NCI-H187 treated with DMSO at 0.1 percent for 48 hours (cell line): ENCODE measurements at places on chromosomes 3 and 15.

GRCh38 chr3:150544041-150544440, 2.3 kb downstream of the SERP1 start:
- no peak for DNase-seq

GRCh38 chr3:71672340-71672739, 52.9 kb downstream of the EIF4E3 start:
- DNase-seq = no peak

DNA sequence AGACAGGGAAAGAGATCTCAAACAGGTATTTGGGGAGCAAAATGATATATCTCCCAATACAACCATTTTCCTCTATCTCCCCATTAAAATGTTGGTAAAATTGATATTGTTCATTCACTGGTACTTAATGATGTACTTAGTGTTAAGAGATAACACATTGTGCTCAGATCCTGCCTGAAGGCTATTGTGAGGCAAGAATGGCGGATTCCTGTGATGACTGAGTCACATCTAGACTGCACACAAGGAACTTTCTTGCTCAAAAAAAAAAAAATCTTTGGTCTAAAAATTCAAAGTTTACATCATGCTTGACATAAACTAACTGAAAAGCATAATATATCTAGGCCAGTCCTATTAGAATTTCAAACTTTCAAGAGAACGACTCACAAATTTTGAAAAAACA, 171.1 kb upstream of the TTC14 start:
- DNase-seq = no peak

DNA sequence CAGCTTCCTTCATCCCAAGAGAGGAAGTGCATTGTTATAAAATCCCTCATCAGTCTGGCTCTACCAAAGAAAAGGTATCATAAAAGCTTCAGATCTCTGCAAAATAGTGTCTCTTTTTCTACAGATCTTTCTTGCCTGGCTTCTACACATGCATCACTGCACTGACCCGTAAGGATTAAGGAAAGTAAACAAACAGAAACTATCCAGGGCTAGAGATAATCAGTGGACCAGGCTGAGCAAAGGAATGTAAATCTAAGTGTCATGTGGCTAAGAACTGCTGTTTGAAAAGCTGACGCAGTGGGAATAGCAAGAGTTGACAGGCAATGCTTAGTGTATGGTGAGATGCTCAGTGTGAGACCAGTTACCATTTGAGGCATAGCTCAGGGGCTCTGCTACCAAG, 339.7 kb downstream of the IL5RA start:
- no peak for DNase-seq

DNA sequence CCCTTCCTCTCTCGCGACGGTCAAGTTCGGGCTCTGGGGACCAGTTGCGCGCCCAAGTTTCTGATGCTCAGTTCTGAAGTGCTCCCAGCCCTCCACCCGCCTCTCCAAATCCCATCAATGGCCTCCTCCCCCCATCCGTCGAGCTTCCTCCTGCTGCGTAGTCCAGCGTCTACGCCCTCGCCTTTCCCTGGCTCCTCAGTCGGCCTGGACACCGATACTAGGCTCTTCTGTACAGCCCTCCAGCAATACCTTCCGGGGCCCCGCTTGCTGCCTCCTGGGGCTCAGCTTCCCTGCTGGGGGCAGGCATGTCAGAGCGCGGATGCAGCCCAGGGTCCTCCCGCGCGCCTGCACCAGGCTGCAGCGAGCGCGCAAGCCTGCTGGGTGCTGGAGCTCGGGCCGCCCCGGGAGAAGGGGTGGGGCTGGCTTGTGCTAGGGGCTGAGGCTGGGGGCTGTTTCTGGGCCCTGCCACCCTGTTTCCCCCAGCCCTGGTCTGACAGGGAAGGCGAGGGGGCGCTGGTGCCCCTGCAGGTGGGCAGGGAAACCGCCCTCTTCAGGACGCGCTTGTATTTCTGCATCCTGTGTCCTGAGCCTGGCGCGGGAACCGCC, 353.3 kb upstream of the SUCLG2 start:
- no peak for DNase-seq
